Fibroblast of upper back skin (primary cell): ENCODE measurements at places on chromosomes 6 and 20.

- no peak for DNase-seq
Measured at GRCh38 chr6:142671791-142672190, 273.2 kb downstream of the HIVEP2 start.

DNA sequence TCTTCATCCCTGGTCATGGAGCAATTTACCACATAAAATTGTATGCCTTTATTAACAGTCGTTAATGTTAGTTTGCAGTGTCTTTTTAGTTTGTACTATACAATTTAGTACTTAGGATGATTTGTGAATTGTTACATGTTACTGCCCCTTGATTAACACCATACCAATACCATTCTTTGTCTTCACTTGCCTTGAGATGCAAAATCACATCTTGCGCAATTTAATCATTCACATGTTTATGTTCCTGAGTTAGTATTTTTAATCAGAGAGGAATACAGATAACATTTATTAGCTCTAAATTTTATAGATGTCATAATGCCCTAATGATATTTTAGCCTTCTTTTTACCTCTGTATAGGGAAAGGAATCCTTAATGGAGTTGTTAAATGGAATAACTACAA, 114.1 kb downstream of the SCAF8 start:
- no peak for DNase-seq

- peak; percentile 57 for DNase-seq
Measured at GRCh38 chr6:161437851-161438250, 164.0 kb upstream of the AGPAT4 start.

- no peak for DNase-seq
Measured at GRCh38 chr6:160167604-160168399, 46.2 kb downstream of the SLC22A1 start.

- DNase-seq = no peak
Measured at GRCh38 chr20:45432294-45432693, 16.4 kb downstream of the PIGT start.
